ENCODE measurements at places on chromosomes 11 and 22. TPM values are rescaled to one million over a fixed set of nuclear protein-coding genes. Genes with fewer than 3 reads are reported as not detected.

PLAAT3 gene
- 16.2 TPM for total RNA-seq

MS4A4A gene
- total RNA-seq, result 7.9 TPM

MMP1 gene
- 0.06 TPM for total RNA-seq

GLB1L3 gene
- 0.35 TPM for total RNA-seq

RAB36 gene
- total RNA-seq, result 12.9 TPM

KRTAP5-1 gene
- not detected for total RNA-seq

CD151 gene
- total RNA-seq, result 153 TPM

PHOX2A gene
- total RNA-seq, result not detected

CEND1 gene
- total RNA-seq, result 0.12 TPM

GAS2 gene
- total RNA-seq, result 13.0 TPM

UPB1 gene
- total RNA-seq, result 2.3 TPM

LRRC32 gene
- 72.5 TPM for total RNA-seq

SLC1A2 gene
- 0.88 TPM for total RNA-seq

Measured in metanephros (tissue), 2 donors.